ENCODE measurements at places on chromosomes 2 and 18.

DNA sequence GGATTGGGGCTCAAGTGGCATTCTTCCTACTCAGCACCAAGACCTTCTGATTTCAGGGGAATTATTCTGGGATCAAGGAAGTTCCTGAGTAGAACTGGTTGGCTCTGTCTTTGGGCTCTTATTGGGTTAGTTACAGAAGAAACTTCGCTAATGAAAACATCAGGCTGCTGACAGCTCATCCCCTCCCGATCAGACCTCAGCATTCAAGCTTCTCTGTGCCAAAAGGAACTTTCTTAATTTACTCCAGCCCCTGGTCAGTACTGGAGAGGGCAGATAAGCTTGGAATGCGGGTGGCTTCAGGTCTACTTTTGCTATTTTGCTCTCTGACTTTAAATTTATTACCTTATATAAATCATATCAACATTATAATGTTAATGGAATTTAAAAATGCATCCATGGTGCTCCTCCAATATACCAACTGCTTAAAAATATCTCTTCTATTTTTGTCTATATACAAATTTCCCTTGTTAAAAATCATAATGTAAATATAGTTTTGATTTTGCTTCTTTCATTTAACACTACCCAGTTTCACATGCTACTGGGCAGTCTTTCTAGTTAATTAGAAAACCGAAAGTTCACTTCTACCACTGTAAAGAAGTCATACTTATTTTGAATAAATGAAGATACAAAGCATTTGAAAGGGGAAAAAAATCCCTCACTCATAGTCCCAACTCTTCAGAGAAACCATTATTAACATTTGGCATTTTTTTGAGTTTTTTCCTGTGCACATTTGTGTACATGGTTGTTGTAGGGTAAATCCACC is 34.4 kb downstream of the PCARE start:
- DNase-seq = no peak

DNA sequence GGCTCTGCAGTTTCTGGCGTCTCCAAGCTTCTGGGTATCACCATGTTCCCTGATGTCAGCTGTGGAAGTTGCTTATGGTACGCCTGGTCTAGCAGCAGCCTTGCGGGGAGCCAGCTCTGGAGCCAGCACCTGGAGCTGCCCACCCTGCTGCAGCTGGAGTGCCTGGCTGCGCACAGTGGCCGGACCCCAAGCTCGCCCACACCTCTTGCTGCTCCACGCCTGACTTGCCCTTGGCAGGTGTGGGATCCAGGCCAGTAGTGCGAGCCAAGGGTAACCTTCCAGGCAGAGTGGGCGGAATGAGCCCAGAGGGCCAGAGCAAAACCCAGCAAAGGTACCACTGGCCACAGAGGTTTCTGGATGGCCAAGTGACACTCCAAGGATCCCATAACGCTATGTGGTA is 13.2 kb upstream of the EML6 start:
- DNase-seq = no peak

DNA sequence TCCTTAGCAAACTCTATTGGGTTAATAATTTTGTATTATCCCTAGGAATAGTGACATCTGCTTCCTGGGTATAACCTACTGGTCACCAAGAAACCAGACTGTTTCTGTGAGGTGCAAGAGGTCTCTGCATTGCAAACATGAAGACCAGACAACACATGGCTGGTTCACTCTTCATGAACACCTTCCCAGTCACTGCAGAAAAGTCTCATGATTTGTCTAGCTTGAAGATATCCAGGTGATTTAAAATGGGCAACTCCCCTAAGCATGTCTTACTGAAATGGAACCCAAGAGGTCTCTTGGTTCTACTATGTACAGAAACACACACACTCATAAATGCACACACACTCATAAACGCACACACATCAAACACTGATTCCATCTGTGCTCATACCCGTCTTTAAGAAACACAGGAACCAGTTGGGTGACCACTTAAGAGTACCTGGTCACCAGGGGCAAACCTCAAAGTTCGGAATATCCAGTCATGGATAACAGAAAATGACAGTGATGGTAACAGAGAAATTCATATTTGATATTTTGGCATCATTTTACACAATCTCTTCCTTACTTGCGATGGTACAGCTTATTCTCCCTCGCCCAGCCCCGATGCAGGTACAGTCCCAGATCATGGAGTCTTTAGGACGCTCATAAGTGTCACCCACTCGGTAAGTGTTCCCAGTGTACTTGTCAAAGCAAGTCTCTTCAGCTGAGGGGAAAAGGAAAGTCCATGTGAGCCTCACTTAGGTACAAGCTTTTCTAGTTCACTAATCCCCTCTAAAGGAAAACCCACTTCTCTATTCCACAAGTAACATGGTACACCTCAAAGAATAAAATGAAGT is 2.9 kb downstream of the FN1 start:
- no peak for DNase-seq

DNA sequence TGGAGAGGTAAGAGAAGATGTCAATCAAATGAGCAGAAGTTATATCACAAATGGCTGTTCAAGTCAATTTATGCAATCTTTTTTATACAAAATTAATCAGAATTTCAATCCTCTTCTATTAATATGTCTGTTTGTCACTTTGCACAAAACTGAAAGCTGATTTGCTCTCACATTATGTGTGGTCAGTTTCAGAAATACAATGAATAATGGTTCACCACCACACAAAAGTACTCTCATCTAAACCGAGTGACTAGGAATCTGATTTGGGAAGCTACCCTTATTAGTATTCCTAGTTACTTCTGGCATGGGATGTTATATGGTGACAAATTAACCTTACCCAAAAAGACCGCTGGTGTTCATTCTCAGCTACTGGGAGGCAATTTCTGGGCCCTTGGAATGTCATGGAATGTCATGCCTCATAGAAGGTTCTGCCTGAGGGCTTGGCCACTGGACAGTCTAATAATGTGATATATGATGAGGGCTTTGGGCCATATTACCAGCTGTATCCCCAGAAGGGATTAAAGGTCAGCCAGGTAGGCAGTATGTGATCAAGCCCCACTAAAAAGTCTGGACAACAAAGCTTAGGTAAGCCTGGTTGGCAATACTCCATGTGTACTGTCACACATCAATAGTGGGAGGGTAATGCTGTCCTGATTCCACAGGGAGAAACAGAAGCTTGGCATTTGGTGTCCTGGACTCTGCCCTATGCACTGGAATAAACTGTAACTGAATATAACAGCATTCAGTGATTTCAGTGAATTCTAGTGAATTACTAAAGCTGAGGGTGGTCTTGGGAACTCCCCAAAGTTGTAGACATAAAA is 113.2 kb downstream of the PIGN start:
- DNase-seq = no peak

GRCh38 chr2:201909348-201909747 is 103.0 kb downstream of the CDK15 start:
- DNase-seq = peak; percentile 11

DNA sequence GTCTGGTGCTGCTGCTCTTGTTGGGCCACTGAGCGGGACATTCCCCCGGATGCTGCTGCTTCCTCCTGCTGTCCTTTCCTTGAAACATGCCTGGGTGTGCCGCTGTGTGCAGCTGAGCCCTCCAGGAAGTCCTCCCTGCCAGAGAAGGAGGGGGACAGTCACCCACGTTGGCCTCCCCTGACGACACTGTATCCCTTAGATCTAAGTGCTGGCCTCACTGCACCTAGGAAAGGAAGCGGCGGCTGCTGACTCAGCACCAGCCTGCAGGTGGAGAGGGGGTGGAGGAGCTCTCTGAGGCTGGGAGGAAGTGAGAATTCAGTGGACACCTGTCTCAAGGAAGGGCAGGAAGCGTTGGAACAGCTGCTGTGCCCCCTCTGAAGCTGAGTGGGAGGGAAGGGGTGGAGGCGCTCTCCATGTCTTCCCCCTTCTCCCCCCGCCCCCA is 239.8 kb downstream of the HAUS1 start:
- no peak for DNase-seq

DNA sequence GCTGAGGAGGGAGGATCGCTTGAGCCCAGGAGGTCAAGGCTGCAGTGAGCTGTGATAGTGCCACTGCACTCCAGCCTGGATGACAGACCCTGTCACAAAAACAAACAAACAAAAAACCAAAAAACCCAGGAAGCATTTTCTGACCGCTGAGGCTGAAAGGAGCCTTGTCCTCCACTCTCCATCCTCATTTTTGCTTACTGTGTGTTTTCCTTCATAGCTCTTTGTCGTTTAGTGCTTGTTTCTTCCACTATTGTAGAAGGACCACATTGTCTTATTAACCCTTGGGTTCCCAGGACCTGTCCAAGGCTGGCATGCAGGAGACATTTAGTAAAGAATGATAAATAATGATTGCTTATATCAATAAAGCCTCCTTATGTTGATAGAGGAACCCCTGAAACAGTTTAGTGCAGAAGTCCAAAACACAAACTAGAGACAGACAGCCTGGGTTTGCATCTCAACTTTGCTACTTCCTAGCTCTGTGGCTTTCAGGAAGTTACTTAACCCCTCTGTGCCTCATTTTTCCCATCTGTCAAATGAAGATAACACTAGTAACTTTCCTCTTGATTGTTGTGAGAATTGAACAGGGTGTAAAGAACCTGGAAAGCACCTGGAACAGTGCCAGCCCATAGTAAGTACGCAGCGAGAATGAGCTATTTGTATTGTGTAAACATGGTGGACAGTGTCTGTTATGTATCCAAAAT is 126.0 kb downstream of the LPIN1 start:
- DNase-seq = no peak

DNA sequence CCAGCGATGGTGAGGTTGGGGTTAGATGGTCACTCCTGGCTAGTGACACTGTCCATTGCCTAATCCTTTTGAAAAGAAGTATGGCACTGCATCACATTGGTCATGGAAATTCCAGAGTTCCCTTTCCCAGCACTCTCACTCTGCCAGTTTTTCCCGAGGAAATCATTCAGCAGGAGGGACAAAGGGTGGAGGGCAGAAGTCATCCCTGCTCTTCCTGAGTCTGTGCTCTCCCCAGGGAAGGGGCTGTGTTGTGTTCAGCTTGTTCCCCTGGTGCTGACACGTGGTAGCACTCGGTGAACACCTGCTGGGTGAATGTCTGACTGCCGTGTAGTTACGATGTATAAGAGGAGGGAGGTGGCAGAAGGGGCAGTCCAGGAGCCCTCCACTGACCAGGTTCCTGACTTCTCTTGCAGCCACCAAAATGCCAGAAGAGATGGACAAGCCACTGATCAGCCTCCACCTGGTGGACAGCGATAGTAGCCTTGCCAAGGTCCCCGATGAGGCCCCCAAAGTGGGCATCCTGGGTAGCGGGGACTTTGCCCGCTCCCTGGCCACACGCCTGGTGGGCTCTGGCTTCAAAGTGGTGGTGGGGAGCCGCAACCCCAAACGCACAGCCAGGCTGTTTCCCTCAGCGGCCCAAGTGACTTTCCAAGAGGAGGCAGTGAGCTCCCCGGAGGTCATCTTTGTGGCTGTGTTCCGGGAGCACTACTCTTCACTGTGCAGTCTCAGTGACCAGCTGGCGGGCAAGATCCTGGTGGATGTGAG is 21.6 kb downstream of the STEAP3 start:
- no peak for DNase-seq

GRCh38 chr2:239574434-239575156 is 173.8 kb upstream of the HDAC4 start:
- no peak for DNase-seq

DNA sequence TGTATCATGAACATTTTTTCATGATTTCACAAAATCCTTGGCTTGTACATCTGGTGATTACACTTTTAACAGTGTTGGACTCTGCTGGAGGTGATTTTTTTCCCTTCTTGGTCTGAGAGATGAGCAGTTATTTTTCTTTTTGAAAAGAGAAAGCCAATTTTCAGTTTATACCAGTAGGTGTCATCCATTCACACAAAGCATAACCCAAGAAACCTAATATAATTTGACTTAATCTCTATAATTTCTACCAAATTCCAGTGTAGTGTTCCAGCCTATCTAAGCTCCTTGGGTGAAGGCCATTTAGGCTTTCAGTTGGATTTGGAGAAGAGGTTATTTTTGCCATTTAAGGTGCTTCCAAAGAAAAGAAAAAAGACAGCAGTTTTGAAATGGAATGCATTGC is 7.7 kb upstream of the ICOS start:
- peak; percentile 20 for DNase-seq

- no peak for DNase-seq
Observed at GRCh38 chr2:197809064-197809463, 4.7 kb downstream of the PLCL1 start.

DNA sequence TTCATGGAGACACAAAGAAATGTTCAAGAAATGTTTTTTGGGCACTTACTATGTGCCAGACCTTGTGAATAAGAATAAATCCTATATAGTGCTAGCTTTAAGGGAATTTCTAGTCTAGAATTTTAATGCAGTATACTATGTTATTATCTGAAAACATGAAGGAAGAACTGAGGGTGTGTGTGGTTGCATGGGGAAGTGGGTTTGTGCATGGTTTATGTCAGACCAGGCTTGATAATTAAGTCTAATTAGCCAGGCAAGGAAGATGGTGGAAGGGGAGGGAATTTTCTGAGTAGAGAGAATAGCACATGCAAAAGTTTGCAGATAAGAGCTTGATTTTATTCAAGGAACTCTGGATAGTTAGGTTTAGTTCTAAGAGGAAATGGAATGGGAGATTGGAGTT is 6.5 kb downstream of the RBBP8 start:
- no peak for DNase-seq

Measured in SW 1271 (cell line).